IPS-NIHi11 (cell line): ENCODE measurements at places on chromosomes 3 and 15.

- no peak for DNase-seq
These were observed 61.4 kb downstream of the FRMD4B start for GRCh38 chr3:69324362-69325025.

DNA sequence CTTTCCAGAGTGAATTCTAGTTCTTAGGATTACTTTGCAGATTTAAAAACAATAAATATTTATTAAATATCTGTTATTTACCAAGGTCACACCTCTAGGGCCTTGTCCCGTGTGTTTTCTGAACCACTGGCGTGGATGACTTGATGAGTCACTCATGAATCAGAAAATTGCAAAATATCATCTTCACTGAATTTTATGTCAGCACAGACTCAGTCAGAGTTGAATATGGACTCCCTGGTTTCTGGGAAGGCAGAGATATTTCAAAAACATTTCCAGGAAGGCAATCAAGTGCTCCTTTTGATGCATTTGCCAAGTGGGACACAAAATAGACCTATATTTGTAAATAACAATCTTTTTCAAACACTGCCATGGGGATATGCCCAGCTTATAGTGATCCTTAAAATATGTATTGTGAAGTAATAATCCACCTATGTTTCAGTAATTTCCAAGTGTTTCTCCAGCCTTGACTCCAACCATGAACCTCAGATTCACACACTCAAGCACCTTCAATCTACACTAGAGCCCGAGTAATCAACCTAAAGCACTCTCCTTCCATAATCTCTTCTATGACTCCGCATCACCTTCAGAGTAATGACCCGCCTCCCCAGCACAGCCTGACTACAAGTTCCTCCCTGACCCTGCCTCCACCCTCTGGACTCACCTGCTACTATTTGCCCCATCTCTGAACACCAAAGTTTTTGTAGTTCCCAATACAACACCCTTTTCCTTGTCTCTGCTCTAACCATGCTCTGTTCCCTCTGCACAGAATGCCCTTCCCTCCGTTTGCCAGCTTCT is 24.3 kb downstream of the DPH3 start:
- no peak for DNase-seq

DNA sequence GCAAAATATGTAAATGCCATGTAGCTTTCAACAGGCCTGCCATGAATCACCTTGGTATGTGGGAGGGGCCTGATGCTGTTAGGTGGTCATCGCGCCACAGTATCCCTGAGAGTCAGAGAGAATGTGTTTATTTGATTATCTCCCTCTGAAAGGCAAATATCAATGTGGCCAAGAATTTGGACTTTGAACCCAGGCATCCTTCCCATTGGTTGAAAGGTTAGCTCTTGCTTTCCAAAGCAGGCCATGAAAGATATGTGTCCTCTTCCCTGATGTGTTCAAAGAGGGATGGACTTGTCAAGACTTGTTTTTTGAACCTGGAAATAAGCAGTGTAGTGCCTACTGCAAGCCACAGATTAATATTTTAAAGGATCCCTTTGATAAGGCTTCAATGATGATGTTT is 36.7 kb downstream of the SRP14 start:
- no peak for DNase-seq

DNA sequence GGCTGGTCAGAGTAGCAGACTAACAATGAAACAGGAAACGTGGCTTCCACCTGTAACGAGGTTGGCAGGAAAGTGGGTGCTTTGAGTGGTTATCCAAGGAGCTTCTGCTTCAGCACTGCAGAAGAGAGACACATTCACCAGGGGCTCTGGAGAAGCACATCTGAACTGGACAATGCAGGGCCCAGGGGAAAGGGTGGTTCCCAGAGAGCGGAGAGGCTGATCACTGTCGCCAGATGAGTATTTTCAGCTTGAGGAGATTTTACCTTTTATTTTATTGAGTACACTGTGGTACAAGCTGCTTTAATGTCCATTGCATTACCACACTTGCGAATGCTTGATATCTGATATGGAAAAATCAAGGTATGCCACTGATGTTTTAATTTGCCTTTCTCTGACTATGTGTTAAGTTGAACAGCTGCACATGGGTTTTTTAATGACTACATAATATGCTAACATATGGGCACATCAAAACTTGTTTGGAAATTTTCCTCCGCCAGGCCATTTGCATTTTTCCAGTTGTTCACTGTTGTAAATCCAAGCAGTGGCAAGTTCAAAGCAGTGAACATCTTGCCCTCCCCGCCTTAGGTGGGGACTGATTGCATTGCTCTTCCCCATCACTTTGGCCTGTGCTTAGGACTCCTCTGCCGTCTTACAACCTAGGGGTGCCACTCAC is 52.1 kb downstream of the LRTM1 start:
- no peak for DNase-seq

DNA sequence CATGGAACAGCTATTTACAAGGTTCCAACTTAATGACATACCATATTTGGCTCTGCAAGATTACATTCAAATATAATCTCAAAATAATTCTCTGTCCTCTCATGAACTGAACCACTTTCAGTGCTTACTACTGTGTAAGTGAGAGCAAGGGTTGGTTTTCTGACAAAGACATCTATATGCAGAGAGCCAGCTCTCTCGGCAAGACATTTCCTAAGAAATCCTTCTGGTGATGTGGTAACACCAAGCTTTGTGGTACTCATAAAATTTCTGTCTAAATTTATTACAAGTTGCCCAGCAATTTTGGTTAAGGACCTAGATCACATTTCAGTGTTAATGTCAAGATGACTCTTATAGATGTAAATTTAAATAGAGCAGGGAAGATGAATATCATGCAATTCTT is 184.9 kb downstream of the GAP43 start:
- DNase-seq, result no peak

GRCh38 chr3:32076566-32076965 is 29.9 kb upstream of the GPD1L start:
- no peak for DNase-seq

- no peak for DNase-seq
These were observed 22.1 kb downstream of the MAPKAPK3 start for GRCh38 chr3:50639055-50639494.

- DNase-seq, result no peak
These were observed 2.3 kb downstream of the MELTF start for GRCh38 chr3:197027151-197027895.

- DNase-seq, result no peak
These were observed 740 bp upstream of the NSMCE3 start for GRCh38 chr15:29270169-29270955.

- no peak for DNase-seq
These were observed 101.9 kb upstream of the THBS1 start for GRCh38 chr15:39478996-39479395.

DNA sequence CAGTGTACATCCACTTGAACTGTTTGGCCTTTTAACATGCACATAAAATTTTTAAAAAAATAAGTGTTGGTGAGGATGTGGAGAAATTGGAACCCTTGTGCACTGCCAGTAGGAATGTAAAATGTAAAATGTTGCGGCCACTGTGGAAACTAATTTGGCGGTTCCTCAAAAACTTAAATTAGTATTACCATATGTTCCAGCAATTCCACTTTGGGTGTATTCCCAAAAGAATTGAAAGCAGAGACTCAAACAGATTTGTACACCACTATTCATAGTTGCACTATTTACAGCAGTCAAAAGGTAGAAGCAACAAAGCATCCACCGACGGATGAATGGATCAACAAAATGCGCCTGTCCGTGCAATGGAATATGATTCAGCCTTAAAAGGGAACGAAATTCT is 55.2 kb upstream of the SEC61A1 start:
- DNase-seq, result no peak

DNA sequence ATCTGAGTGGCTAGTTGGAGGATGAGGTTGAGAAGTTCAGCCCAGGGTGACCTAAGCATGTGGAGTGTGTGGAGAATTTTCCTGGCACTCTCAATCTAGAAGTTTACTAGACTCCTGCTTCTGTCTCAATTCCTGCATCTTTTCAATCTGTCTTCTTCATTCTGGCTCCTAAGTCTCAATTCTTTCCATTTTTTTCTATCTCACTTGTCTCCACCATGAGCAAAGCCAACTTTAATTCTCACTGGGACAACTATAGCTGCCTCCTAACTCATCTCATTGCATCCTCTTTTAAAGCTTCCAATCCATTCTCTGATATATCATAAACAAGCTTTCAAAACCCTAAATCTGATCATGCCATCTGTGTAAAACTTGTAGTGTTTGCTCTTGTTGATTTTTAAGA is 569.3 kb downstream of the NAALADL2 start:
- no peak for DNase-seq
